ENCODE measurements at places on chromosomes 1 and 21. TPM values are rescaled to one million over a fixed set of nuclear protein-coding genes. Genes with fewer than 3 reads are reported as not detected.

- no peak overlapping the region for H3K27ac ChIP-seq
- H3K27me3 ChIP-seq = no peaks in the 10 kb centered on the region
- DNase-seq = no peak
- H3K36me3 ChIP-seq = no peaks in the 10 kb centered on the region
Measured at GRCh38 chr1:12524266-12524665, 93.7 kb downstream of the DHRS3 start.

Gene AMY1A
- total RNA-seq = not detected

GRCh38 chr1:89966656-89967055 lies 28.3 kb upstream of the ZNF326 start:
- H3K4me1 ChIP-seq = peaks cover 19% of the 10 kb centered on the region
- H3K4me3 ChIP-seq = no peak overlapping the region
- H3K27me3 ChIP-seq = no peaks in the 10 kb centered on the region

GRCh38 chr1:6950001-6950765 lies 164.9 kb downstream of the CAMTA1 start:
- no peaks in the 10 kb centered on the region for H3K36me3 ChIP-seq
- H3K27me3 ChIP-seq = no peaks in the 10 kb centered on the region
- no peak overlapping the region for H3K4me3 ChIP-seq
- no peaks in the 10 kb centered on the region for H3K4me1 ChIP-seq
- no peak overlapping the region for H3K27ac ChIP-seq
- DNase-seq = no peak

GRCh38 chr1:215772151-215772550 lies 205.0 kb downstream of the KCTD3 start:
- H3K4me1 ChIP-seq = no peaks in the 10 kb centered on the region
- no peak overlapping the region for H3K27ac ChIP-seq
- H3K36me3 ChIP-seq = no peaks in the 10 kb centered on the region
- H3K4me3 ChIP-seq = no peak overlapping the region
- H3K27me3 ChIP-seq = no peaks in the 10 kb centered on the region
- DNase-seq = no peak

Gene RNU1-1
- total RNA-seq = 294 TPM

Gene GJA8
- not detected for total RNA-seq

DNA sequence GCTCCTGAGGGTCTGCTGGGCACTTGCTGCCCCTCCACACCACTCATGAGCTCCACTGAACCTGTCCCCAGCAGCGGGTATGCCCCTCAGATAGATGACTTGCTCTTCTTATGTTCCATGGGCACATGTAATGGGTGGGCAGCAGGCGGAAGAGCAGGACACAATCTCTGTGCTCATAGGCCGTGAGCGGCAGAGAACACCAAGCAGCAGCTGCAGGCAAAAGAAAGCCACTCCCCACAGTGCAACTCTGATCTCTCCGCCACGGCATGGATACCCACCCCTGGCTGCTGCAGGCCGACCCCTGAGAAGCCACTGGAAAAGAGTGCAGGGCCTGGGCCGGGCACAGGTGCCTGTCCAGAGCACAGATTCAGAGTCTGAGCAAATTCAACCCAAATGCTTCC lies 135.2 kb upstream of the RUNX3 start:
- H3K4me1 ChIP-seq = peaks cover 27% of the 10 kb centered on the region
- no peak overlapping the region for H3K27ac ChIP-seq
- no peaks in the 10 kb centered on the region for H3K36me3 ChIP-seq
- no peak for DNase-seq
- no peaks in the 10 kb centered on the region for H3K27me3 ChIP-seq
- no peak overlapping the region for H3K4me3 ChIP-seq

- H3K27ac ChIP-seq = no peak overlapping the region
- peaks cover 13% of the 10 kb centered on the region for H3K4me1 ChIP-seq
- no peaks in the 10 kb centered on the region for H3K36me3 ChIP-seq
- no peak overlapping the region for H3K4me3 ChIP-seq
- no peaks in the 10 kb centered on the region for H3K27me3 ChIP-seq
Measured at GRCh38 chr1:150775276-150775675, 9.7 kb upstream of the CTSS start.

DNA sequence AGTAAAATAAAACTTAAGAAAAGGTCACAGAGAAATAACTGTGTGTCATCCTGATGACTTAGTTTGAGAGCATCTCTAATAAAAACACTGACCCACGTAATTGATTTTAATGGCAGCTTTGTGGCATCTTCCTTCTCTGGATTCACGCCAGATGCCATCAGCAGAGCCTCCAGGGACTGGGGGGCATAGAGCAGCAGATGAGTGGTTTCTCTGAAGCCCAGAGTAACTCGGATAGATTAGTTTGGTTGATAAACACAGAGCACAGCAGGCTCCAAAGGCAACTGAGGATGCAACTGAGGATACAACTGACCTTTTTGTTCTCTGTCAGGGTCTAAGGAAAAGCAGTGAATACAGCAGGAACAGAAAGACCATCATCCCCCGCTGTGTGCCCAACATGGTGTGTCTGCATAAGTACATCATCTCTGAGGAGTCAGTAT lies 180.8 kb downstream of the RPS6KC1 start:
- H3K27ac ChIP-seq = no peak overlapping the region
- H3K4me3 ChIP-seq = no peak overlapping the region
- no peaks in the 10 kb centered on the region for H3K4me1 ChIP-seq
- 0 out of 2 replicates have a peak, but pooled peaks cover 3% of the 10 kb centered on the region for H3K36me3 ChIP-seq
- H3K27me3 ChIP-seq = no peaks in the 10 kb centered on the region

DNA sequence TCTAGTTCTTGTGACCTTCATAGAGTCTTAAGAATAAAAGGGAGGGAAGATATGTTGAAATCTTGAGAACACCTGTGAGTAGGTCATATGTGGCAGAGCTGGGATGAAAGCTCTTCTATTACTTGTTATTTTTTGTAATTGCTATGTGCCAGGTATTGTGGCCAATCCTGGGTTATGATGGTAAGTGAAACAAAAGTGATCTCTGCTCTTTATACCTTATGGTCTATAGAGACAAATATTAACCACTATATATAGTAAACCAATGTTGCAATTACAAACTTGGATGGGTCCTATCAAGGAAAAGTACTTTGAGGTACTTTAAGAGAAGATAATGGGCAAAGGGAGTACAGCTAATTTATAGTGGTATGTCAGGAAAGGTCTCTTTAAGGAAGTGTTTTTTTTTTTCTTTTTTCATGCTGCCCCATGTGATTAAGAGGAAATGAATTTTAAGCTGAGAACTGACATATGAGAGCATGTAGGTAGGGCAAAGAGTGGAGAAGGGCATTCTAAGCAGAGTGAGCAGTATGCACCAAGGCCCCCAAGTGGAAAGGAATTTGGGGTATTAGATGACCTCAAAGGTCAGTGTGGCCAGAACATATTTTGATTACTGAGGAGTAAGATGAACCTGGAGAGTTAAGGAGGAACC lies 43.3 kb downstream of the POU2F1 start:
- DNase-seq = no peak
- no peaks in the 10 kb centered on the region for H3K27me3 ChIP-seq
- no peaks in the 10 kb centered on the region for H3K36me3 ChIP-seq
- H3K4me1 ChIP-seq = peaks cover 11% of the 10 kb centered on the region
- no peak overlapping the region for H3K4me3 ChIP-seq
- H3K27ac ChIP-seq = no peak overlapping the region

Gene SPATA46
- total RNA-seq = not detected

Gene PLPPR4
- 10.3 TPM for total RNA-seq

- H3K27ac ChIP-seq = no peak overlapping the region
- DNase-seq = no peak
- no peaks in the 10 kb centered on the region for H3K36me3 ChIP-seq
- H3K4me3 ChIP-seq = no peak overlapping the region
- no peaks in the 10 kb centered on the region for H3K27me3 ChIP-seq
Measured at GRCh38 chr1:99621340-99621901, 24.5 kb upstream of the PALMD start.

GRCh38 chr1:1348420-1349255 lies 580 bp downstream of the DVL1 start:
- H3K4me3 ChIP-seq = peak overlapping the region; percentile 100
- H3K36me3 ChIP-seq = peaks cover 58% of the 10 kb centered on the region
- no peak for DNase-seq
- H3K27me3 ChIP-seq = no peaks in the 10 kb centered on the region

GRCh38 chr1:55068638-55069037 lies 29.3 kb downstream of the PCSK9 start:
- H3K36me3 ChIP-seq = peaks cover 62% of the 10 kb centered on the region
- H3K4me1 ChIP-seq = peaks cover 12% of the 10 kb centered on the region
- H3K4me3 ChIP-seq = no peak overlapping the region
- no peaks in the 10 kb centered on the region for H3K27me3 ChIP-seq
- DNase-seq = no peak
- H3K27ac ChIP-seq = no peak overlapping the region

- H3K27me3 ChIP-seq = no peaks in the 10 kb centered on the region
- H3K4me3 ChIP-seq = no peak overlapping the region
- H3K27ac ChIP-seq = no peak overlapping the region
- peaks cover 12% of the 10 kb centered on the region for H3K4me1 ChIP-seq
Measured at GRCh38 chr1:51284487-51284954, 45.8 kb downstream of the TTC39A start.

Gene NBPF6
- total RNA-seq = not detected

Gene FAM72B
- total RNA-seq = 9.6 TPM

Gene SIK1
- 5.3 TPM for total RNA-seq

DNA sequence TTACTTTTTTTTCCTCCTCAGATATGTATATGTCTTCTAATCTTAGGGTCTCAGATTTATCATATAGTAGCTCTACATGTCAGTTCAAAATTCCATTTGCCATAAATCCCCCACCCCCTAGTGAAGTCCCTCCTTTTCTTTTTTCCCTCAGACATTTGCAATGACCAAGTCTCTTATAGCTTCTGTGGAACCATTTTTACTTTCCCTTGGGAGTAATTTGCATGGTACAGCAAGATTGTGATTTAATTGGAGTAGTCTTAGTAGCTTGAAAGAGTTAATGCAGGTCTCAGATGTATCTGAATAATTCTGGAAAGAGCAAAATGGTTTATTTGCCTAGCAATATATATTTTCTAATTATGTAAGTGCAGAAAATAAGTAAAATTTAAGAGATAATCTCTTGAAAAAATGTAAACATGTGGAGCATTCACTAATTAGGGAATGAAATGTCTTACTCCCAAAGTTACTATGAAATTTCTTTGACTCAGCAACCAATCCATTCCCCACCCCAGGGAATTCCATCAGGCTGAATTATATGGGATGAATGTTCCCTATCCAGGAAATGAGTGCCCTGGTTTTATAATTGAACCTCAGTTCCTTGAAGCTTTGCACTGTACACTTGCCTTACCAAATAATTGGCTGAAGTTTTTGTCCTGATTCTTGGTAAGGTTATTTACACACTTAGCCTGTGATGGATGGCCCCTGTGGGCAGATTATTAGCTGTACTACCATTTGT lies 267.0 kb downstream of the DNM3 start:
- H3K27me3 ChIP-seq = no peaks in the 10 kb centered on the region
- no peak for DNase-seq
- no peak overlapping the region for H3K27ac ChIP-seq

DNA sequence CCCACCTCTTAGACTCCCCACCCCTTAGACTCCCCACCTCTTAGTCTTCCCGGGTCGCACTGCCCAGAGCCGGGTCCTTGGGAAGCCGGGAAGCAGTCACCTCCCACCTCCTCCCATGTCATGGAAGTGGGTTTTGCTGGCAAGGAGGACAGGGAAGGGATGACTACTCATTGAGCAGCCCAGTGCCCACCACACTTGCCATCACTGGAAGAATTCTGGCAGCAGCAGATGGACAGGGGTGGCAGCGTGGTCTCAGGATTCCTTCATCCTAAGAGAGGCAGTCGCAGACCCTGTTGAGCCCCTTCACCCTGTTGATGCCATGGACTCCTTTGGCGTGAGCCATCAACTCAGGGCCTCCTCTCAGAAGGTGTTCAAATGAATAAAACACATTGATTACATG lies 140.8 kb downstream of the PGBD5 start:
- no peak overlapping the region for H3K27ac ChIP-seq
- H3K4me3 ChIP-seq = no peak overlapping the region
- no peaks in the 10 kb centered on the region for H3K27me3 ChIP-seq

DNA sequence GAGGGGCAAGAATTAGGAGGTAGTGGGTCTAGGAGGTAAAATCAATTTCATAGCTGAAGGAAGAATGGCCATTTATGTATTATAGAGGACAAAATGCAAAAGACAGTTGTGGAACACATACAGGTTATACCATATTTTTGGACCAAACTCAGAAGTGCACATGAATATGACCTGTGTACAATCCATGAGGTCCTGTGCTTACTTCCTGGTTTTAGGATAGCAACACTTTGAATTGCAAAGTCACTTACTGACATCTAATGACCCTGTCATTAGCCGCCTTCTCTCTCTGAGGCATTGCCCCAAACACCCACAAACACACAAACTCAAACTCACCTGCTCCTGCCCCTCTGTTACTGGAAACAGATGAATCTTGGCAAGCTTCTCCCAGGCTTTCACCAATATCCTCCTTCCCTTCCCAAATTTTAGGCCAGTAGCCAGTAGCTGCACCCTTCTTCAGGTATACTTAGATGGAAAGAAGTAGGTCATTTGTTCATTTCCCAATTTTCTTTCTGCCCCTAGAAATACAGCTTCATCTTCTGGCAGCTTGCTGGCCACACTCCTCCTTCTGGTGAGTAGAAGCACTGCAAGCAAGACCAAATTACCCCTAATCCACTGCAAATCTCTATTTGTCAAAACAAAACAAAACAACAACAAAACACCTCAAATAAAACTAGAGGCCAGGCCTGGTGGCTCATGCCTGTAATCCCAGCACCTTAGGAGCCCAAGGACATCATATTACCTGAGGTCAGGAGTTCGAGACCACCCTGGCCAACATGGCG lies 13.7 kb upstream of the RPL5 start:
- H3K36me3 ChIP-seq = no peaks in the 10 kb centered on the region
- H3K4me1 ChIP-seq = no peaks in the 10 kb centered on the region
- no peak for DNase-seq

GRCh38 chr1:204410688-204411450 lies 748 bp downstream of the PPP1R15B start:
- no peaks in the 10 kb centered on the region for H3K27me3 ChIP-seq
- peaks cover 4% of the 10 kb centered on the region for H3K4me1 ChIP-seq
- peak overlapping the region; percentile 89 for H3K4me3 ChIP-seq
- H3K36me3 ChIP-seq = peaks cover 51% of the 10 kb centered on the region
- H3K27ac ChIP-seq = peak overlapping the region; percentile 90

DNA sequence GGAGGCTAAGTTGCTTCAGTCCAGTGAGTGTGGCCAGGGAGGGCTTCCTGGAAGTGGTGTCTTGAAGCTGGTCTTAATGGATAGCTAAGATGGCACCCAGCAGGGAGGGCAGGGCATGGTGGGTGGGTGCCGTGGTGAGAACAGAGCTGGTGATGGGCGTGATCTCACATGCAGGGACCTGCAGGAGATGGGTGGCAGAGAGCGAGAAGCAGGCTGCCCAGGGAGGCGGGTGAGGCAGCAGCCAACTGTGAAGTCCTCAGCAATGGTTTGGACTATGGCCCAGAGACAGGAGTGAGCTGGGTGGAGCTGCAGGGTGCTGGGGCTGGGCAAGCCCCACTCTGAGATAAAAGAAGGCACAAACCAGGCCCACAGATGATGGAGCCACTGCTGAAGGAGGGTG lies 50.7 kb downstream of the UMODL1 start:
- no peaks in the 10 kb centered on the region for H3K36me3 ChIP-seq
- H3K27me3 ChIP-seq = no peaks in the 10 kb centered on the region
- H3K4me1 ChIP-seq = peaks cover 21% of the 10 kb centered on the region
- no peak overlapping the region for H3K4me3 ChIP-seq
- no peak overlapping the region for H3K27ac ChIP-seq
- DNase-seq = no peak

Gene MYCL
- 5.3 TPM for total RNA-seq

Gene MAEL
- not detected for total RNA-seq

All from SJSA1 (cell line).